ENCODE measurements at places on chromosomes 2 and 18.

GRCh38 chr2:216618785-216619184, 14.4 kb upstream of the IGFBP2 start:
- no peak for DNase-seq

- no peak for DNase-seq
These were observed 42.4 kb downstream of the REEP1 start for GRCh38 chr2:86295066-86295465.

- DNase-seq: no peak
These were observed 106.9 kb upstream of the HDAC4 start for GRCh38 chr2:239507576-239508258.

GRCh38 chr18:64178860-64179259, 30.0 kb upstream of the LINC00305 start:
- DNase-seq: no peak

GRCh38 chr2:28009732-28010131, 119.2 kb downstream of the BABAM2 start:
- no peak for DNase-seq

DNA sequence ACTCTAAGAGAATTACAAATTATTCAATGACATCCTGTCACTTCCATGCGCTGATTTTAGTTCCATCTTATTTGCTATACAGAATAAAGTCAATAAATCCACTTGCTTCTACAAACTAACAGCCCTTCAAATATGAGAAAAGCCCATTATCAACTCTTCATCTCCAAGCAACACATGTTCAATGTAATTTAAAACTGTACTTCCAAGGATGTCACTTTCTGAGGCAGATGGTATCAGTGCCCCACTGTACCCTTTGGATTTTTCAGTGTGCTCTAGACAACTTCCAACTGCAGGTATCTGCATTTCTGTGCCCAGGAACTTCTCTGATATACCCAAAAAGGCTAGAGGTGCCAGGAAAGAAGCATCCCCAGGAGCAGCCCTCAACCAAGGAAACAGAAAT, 87.6 kb downstream of the SMAD2 start:
- no peak for DNase-seq

DNA sequence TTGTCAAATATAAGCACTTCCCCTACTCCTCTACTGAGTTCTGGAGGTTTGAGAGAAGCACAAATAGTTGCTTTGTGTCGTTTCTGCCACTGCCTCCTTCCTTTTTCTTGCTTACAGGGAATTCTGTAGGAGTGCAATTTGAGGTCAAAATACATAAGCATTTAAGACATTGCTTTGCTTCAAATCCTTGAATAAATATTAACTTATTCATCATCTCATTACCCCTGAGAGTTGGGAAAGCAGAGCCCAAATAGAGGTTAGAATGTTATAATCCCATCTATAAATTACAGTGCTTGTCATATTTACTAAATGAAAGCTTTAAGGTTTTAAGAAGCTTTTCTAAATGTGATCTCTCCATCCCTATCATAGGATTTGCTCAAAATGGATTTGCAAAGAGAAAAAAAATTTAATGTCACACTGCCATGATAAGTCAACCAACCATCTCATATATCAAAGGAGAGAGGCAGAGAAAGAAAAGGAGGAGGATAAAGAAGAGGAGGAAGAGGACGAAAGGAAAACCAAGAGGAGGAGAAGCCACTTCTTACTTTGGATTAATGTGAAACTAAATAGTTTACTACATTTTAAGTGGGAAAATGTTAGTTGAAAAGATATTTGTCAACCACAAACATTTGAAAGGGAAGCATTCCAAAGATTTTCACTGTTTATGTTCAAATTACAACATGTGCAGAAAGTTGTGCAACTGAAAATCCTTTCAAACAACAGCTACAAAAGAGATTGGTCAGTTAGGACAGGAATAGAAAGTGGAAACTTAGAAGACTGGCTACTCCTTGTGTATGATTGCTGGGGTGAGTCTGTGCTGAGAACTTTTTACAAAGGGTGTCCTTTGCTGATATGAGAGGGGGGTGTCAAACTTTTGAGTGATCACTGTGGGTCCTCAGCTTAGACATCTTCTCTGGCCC, 277.3 kb upstream of the FN1 start:
- DNase-seq: no peak

GRCh38 chr2:29855924-29856639, 65.3 kb downstream of the ALK start:
- no peak for DNase-seq

DNA sequence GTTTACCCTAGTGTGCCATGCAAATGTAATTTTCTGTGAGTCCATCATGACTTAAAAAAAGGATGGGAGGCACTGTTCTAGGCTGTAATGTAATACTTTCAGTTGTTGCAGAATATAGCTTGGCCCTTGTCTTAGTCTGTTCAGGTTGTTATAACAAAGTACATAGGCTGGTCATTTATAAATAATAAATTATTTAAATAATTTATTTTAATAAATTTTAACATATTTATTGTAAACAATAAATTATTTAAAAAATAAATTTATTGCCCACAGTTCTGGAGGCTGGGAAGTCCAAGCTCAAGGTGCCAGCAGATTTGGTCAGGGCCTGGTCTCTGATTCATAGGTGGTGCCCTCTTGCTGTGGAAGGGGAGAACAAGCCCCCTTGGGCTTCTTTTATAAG, 35.2 kb downstream of the RAPGEF4 start:
- no peak for DNase-seq

DNA sequence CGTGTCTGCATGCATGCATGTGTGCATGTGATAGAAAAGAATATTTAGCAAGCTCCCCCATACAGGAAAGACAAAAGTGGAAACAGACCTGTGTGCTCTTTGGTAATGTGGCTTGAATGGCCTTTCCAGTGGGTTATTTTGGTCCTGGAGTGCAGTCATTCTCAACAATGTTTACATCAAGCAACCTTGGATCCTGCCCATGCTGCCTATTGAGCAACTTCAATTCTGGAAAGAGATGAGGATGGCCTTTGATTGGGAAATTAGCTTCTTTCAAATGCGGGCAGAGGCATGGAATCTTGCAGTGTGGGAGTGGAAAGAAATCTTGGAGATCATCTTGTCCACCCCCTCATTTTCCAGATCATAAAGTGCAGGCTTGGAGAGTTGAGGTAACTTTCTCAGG, 87.2 kb upstream of the SMAD2 start:
- DNase-seq: no peak

- DNase-seq: no peak
These were observed 157.9 kb upstream of the APCDD1 start for GRCh38 chr18:10296491-10296890.

GRCh38 chr18:50472941-50473340, 86.9 kb upstream of the MAPK4 start:
- DNase-seq: no peak

GRCh38 chr18:24031916-24032315, 17.4 kb downstream of the TTC39C start:
- no peak for DNase-seq
